GF-D8 (cell line): ENCODE measurements at places on chromosomes 5 and 9.

DNA sequence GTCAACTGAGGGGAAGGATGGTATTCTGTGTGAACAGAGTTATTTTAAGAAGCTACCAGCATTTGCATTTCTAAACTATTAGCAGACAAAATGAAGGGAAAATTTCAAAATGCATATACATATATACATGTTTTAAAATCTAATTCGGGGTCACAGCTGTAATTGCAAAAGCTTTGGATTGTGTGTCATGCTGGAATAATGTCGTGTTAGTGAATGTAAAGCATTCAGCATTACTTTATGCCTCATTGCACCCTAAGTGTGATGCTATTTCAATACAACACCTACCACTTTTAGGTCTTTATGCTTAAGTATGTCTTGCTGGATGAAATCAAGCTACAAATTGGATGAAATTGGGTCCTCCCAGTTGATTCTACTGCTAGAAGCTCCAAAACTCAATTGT is 687.6 kb upstream of the MEF2C start:
- DNase-seq: no peak

DNA sequence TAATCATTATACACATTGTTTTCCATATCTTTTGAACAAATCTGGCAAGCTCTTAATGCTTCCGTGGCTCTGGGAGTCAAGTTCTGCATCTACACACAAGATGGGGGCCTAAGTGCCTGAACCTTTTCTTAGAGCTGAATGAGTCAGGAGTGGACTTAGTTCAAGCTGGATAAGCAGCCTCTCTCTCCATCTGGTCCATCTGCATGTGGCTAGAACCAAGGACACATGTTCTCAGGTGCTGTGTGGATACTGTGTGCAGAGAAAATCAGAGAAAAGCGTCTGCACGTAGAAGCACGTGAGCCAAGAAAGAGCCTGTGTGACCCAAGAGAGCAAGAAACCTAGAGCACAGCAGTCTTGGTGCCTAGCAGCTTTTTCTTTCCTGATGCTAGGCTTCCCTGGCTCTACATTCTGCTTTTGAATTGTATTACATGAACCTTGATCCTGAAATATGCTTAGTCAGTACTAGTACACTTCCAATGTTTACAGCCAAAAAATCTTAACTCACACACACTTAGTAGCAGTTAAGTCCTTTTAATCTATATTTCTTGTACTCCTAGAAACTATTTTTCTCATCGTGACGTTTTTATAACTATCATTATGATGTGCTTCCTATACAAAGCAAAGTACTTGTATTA is 1798.9 kb downstream of the MAT2B start:
- no peak for DNase-seq

GRCh38 chr9:95313010-95313498 is 4.5 kb downstream of the FANCC start:
- DNase-seq: peak; percentile 33

- no peak for DNase-seq
Observed at GRCh38 chr9:114216081-114216480, 60.7 kb downstream of the COL27A1 start.

DNA sequence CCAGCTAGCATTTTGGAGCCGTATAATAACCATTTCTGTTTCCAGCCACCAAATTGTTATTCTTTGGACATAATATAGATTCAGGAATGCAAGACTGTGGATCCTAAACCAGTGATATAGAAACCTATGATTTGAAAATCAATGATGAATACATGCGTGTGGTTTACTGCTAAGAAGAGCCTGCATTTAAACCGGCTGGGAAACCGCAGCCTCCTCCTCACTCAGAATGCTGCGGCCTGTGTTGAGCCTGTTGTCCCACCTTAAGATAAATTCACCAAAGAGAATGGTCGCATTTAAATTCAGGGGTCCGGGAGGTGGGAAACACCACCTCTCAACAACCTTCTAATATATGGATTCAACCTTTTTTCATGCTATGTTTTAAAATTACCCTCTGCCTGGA is 148.0 kb downstream of the MEF2C start:
- DNase-seq: no peak

GRCh38 chr9:97758334-97758916 is 61.3 kb upstream of the XPA start:
- no peak for DNase-seq

DNA sequence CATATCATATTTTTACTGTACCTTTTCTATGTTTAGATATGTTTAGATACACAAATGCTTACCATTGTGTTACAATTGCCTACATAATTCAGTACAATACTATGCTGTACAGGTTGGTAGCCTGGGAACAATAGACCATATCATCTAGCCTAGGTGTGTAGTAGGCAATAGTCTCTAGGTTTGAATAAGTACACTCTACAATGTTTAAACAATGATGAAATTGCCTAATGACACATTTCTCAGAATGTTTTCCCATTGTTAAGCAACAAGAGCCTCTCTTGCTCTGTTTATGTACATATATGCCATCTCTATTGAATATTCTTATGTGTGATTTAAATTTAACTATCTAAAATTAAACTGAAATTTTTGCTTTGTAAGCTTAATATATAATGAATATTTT is 209.6 kb upstream of the ST8SIA4 start:
- no peak for DNase-seq

DNA sequence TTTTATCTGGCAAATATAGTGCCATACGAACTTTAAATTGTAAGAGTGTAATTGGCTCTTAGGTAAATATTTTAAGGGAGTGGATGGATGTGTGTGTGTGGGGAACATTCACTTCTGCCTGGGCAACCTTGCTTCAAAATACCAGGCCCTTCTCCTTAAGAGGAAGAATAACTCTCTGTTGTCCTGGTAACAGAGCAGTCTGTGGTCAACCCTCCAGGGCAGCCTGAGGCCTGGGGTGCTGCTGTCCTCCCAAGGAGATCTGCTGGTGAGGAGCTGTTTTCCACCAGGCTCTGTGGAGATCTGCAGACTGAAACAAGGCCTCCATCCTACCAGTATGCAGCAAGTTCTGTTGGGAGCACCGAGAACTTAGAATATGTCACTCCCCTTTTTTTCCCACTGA is 325.2 kb downstream of the PSAT1 start:
- no peak for DNase-seq

DNA sequence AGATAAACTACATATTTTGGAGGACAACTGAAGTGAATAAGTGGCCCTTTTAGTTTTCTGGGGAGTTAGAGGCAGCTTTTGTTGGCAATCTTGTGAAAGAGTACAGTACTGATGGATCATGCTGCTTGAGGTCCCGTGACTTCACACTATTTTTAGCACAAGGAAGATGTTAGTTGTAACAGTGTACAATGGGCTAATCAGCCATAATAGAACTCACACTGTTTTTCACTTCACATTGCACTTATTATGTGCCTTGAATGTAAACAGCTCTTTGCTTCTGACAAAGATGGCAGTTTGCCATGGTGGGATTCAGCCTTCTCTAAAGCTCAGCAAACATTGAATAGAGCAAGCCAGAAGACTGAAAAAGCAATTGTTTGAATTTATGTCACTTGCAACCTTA is 176.7 kb upstream of the ZNF608 start:
- no peak for DNase-seq

DNA sequence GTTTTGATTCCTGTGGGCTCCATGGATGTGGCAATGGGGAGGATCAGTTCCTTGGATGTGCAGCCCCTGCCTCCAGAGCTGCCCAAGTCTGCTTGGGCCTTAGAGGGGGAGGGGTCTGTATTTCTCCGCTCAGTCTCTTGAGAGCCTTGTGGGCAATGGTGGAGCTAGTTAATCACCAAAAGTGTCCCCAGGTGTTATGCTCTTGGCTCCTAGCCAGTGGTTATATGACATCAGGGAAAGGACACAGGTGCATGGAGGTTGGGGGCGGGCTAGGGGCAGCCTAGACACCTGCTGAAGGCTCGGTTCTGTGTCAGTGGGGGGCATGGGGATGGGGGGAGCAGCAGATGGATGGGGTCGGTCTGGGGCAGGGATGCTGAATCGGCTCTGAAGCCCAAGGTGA is 12.4 kb upstream of the ARAP3 start:
- no peak for DNase-seq

DNA sequence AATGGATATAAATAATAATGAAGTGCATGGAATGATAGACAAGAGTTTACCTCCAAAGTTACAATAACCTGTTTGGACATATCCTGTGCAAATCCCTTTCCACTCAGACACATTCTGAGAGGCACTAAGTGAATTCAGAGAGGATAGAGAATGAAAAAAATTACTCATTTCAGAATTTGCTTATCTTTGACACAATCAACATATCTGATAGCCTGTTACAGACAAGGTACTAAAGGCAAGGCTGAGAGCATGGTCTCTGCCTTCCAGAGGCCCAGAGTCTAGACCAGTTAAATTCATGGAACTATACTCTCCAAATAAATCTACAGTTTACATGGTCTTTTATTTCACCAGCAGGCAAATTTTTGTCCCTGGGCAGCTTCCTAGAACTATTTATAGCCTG is 371.8 kb upstream of the PTGER4 start:
- no peak for DNase-seq

GRCh38 chr5:171313481-171314206 is 4.6 kb downstream of the TLX3 start:
- DNase-seq: no peak

GRCh38 chr9:116274293-116274692 is 120.7 kb downstream of the PAPPA start:
- DNase-seq: no peak

- DNase-seq: no peak
Observed at GRCh38 chr5:149383399-149383798, 4.3 kb upstream of the IL17B start.
